ENCODE measurements at places on chromosomes 4 and X.

DNA sequence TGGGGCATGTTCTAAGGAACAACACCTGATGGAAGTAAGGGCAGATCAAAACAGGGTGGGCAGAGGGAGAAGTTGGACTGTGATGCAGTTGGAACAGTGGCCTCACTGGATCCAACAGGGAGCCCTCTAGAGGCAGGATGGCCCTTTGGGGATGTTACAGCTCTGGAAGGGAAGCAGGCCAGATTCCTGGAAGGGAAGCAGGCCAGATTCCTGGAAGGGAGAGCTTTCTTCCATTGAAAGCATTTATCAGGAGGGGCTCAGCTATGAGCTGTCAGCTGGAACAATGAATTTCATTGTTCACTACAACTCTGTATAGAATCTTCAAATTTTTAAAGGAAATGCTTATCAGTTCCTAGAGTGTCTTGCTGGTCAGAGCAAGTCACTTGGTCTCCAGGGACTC lies 17.7 kb downstream of the IL15 start:
- DNase-seq = peak; percentile 52

- peak; percentile 5 for DNase-seq
These were observed 804.2 kb downstream of the CENPC start for GRCh38 chr4:66741081-66741480.

DNA sequence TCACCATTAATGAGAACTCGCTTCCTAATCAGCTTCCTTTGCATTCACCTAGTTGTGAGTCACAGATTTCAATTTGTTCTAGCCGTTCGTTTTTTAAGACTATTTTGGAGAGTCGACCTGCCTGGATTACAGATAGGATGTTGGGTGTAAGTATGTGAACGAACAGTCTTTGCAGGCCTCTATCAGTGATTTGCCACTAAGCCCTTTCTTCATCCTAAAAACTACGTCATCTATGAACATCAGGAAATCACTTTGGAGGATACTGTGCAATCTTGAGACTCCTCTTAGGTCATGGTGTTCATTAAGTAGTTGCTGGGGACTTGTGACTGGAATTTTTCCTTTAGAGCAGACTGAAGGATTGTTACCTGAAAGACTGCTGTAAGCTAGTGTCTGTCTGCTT lies 1.1 kb downstream of the POLA1 start:
- DNase-seq = no peak

GRCh38 chr4:86947501-86948120 lies 12.8 kb downstream of the AFF1 start:
- DNase-seq = no peak

DNA sequence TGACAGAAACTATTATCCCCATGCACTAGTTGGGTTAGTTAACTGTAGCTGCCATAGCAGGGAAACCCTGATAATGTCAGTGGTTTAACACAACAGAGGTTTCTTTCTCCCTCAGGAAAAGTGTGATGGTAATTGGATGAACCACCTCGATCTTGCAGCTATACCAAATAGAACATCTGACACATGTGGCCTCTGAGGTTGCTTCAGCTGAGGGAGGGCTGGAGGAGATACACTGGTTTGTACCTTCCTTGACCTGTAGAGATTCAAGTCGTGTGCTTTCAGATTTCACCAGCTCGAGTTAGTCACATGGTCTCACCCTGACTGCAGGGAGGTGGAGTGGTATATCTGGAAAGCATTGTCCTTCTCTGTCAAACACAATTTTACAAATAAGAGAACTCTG lies 147.2 kb upstream of the SFRP2 start:
- DNase-seq = no peak

- DNase-seq = no peak
These were observed 1429.4 kb upstream of the ADGRL3 start for GRCh38 chr4:59770601-59771264.

DNA sequence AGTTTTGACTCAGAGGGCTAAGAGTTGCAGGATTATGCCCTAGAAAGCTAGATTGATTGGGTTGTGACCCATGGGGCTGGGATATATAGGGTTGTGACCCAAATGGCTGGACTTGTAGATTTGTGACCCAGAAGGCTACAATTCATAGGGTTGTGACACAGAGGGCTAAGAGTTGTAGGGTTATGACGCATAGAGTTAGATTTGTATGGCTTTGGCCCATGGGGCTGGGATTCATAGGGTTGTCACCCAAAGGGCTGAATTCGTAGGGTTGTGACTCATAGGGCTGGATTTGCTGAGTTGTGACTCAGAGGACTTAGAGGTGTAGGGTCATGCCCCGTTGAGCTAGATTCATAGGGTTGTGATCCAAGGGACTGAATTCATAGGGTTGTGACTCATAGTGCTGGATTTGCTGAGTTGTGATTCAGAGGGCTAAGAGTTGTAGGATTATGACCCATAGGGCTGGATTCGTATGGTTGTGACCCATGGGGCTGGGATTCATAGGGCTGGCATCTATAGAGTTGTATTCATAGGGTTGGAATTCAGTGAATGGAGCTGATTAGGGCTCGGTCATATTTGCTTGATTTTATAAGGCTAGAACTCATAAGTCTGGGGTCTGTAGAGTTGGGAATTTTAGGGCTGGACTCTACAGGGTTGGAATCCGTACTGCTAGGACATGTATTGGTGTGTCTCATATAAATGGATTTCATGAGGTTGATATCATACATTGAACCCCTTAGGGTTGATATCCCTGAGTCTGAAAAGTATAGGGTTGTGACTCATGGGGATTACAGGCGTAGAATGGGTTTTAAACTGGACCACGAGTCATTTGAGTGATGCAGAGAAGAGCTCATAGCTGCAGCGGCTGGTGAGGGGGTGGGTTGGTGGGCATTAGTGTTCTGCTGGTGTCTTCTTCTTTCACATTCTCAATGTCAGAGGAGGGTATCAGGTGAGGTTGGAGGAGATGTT lies 125.7 kb downstream of the CRLF2 start:
- DNase-seq = peak; percentile 61

GRCh38 chrX:19373351-19373891 lies 29.7 kb downstream of the PDHA1 start:
- no peak for DNase-seq

DNA sequence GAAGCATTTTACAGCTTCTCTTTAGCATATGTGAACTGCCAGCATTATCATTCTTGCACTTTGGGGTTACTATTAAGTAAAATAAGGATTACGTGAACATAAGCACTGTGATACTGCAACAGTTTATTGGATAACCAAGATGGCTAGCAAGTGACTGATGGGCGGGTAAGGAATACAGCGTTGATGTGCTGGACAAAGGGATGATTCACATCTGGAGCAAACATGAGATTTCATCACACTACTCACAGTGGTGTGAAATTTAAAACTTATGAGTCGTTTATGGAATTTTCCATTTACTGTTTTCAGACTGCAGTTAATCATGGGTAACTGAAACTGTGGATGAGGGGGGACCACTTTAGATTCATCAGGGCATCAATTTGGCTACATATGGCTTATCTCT lies 16.0 kb downstream of the NBDY start:
- peak; percentile 27 for DNase-seq

- no peak for DNase-seq
These were observed 220.3 kb downstream of the KCTD8 start for GRCh38 chr4:44228326-44228725.

GRCh38 chrX:70998411-70999027 lies 67.6 kb upstream of the SLC7A3 start:
- DNase-seq = no peak

DNA sequence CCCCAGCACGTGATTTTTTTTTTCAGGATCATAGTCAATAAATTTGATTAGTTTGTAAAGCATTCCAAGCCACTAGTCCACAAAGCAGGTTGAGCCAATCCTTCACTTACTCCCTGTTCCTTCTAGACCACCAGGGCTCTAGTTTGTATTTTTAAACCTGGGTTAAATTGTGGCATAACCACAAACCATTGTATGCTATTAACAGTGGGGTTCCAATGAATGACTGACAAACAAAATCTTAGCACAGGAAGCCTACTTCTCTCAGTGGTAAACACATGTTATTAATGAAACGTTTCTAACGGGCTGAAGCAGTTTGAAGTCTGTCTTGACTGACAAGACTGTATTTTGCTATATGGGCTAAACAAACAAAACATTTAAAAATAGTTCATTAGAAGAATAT lies 48.6 kb upstream of the GYPA start:
- DNase-seq = no peak

GRCh38 chrX:100410901-100411801 lies 1.1 kb upstream of the PCDH19 start:
- peak; percentile 7 for DNase-seq

DNA sequence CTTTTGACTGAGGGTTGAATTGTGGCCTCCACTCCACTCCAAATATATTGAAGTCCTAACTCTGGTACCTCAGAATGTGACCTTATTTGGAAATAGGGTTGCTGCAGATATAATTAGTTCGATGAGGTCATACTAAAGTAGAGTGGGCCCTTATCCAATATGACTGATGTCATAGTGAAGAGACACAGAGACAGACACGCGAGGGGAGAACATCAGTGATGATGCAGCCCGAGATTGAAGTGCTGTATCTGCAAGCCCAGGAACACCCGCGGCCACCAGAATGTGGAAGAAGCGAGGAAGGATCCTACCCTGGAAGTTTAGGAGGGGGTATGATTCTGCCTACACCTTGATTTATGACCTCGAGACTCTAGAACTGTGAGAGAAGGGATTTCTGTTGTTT lies 279.0 kb downstream of the ANKRD50 start:
- no peak for DNase-seq

DNA sequence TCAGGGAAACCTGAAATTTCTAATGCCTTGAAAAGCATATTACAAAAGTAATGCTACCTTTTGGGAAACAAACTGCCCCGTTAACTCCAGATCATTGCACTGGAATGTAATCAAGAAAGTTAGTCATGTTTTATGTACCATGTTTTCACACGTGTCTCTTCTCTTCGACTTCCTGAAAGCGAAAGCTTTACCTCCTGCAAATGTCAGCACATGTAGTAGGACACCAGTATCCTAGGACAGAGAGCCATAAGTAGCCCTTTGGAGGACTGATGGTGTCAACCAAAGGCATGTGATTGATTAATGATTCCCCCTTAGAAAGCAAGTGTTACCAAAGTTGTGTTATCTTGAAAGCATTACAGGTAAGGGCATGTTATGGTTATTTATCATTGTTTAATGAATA lies 8.8 kb upstream of the MND1 start:
- no peak for DNase-seq

GRCh38 chrX:154138857-154139256 lies 5.2 kb upstream of the OPN1LW start:
- DNase-seq = no peak

GRCh38 chr4:24980740-24981139 lies 50.0 kb downstream of the LGI2 start:
- no peak for DNase-seq

- DNase-seq = no peak
These were observed 631.6 kb downstream of the SPRY1 start for GRCh38 chr4:124028182-124028581.
